GM12891 (cell line): ENCODE measurements at places on chromosomes 3 and 15.

DNA sequence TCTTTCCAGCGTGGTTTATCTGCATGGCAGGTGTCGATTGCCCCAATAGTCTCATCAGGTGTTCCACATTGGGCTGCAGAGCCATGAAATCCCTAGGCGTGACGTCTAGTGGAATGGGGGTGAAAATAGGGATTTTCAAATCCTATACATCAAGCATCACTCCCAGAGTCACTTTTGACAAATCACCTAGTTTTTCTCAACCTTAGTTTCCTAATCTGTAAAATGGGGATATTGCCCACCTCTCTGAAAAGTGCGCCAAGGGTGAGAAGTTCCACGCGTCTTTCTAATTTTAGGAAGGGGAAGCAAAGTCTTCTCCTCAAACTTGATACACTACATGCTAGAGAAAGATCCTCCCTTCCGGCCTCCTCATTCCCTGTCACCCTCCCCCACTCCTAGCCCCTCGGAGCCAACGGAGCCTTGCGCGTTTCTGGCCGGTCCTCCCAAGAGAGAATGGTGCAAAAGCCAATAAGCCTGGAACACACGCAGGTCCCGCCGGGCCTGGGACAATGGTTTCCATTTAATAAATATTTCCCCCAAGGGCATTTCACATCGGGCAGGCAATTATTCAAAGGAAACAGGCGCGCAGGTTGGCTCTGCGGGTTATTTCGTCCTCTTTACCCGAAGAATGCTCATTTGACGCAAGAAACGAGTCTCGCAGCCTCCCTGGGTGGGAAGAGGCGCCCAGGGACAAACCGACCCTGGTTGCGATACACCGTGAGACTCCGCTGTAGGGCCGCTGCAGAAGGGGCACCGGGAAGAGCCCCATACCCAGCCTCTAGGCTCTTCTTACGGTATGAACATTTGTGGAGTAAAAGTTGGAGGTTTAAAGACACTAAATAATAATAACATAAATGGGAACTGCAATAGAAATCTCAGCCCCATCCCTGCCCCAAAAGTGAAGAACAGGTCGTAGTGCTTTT lies 1.2 kb upstream of the SOX14 start:
- no peak for DNase-seq

- no peak for DNase-seq
These were observed 3.1 kb upstream of the RPAP1 start for GRCh38 chr15:41546851-41547786.

DNA sequence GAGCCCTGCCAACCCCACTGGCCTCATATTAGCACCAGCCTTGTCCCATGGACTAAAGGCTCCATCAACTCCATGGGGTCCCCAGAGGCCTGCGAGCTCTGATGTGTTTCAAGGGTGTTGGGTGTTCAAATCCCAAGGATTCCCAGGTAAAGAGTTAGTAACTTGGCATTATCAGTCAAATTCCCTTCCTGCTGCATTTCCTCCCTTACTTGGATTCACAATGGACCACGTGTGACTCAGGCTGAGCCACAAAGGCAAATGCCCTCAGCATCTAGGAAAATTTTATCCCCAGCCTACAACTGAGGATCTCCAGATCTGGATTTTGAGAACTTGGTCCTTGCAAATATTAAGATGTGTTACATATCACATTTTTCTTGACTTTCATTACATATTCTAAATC lies 58.8 kb downstream of the GADL1 start:
- no peak for DNase-seq

DNA sequence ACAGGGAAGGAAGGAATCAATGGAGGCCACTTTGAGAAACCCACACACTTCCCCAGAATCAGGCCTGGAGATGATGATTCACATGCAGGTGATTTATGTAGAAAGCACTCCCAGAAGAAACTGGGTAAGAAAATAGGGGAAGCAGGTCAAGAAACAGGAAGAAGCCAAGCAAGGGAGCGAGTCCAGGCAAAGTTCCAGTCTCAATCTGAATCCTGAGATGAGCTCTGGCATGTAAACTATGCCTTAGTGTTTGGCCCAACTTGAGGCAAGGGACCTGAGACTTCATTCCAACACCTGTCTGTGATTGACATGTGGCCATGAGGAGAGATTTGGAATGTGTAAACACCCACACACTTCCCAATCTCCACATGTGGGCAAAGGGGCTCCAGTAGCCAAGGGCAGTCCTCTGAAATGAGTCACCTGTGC lies 61.6 kb upstream of the CTNNB1 start:
- DNase-seq = no peak

DNA sequence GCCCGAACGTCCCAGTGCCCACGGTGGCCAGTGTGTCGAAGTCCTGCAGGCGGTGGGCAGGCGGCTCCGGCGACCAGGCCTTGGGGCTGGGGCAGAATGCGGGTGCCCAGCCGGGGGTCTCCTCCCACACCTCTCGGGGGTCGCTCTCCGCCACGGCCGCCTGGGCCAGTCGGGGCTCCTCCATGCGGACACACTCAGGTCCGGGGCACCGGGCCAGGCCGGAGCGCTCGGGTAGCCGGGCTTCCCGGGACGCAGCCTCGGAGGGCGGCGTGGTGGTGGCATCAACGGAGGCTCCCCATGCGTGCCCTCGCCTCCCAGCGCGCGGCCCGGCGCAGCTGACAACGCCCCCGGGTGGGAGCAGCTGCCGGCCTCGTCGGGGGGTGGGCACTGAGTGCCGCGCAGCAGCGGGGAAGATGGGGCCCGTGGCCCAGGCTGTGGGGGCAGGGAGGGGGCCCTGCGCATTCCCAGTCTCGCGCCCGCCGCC lies 30.1 kb upstream of the CERS3 start:
- DNase-seq = no peak

GRCh38 chr3:7166460-7166859 lies 305.5 kb downstream of the GRM7 start:
- no peak for DNase-seq

GRCh38 chr15:90401495-90401894 lies 13.5 kb downstream of the IQGAP1 start:
- no peak for DNase-seq

DNA sequence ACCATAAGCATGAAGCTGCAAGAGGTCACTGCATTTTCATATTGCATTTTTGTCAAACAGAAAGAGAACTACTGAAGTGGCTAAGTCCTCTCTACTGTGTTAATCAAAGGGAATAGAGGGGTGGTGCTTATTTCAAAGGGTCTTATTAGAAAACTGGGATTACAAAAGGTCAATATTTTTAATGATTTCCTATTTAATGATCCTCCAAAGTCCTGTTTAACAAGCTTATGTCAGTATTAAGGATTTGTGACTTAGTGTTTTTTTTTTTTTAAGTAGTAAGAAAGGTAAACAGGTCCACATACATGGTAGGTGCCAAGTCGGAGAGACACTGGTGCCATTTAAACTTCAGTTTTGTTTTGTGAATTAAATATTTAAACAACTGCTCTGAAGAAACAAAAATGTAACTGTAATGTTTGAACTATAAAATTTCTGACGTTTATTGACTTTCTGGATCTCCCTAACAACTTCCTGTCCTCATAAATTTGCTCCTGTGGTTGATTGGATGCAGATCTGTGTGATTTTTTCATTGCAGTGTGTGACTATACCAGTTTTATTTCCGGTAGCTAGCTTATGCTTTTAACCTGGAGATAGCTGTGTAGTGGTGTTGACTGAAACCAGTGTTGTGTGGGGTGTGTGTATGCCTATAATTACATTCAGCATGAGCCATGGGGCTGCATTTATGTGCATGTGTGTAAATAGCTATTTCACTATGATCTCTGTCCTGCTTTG lies 8.6 kb upstream of the CACNA1D start:
- no peak for DNase-seq

- DNase-seq = no peak
These were observed 18.3 kb upstream of the MED12L start for GRCh38 chr3:151067158-151067557.

- no peak for DNase-seq
These were observed 44.6 kb downstream of the SLC6A20 start for GRCh38 chr3:45751537-45752242.
